KG1 (cell line): ENCODE measurements at places on chromosomes 4 and X.

DNA sequence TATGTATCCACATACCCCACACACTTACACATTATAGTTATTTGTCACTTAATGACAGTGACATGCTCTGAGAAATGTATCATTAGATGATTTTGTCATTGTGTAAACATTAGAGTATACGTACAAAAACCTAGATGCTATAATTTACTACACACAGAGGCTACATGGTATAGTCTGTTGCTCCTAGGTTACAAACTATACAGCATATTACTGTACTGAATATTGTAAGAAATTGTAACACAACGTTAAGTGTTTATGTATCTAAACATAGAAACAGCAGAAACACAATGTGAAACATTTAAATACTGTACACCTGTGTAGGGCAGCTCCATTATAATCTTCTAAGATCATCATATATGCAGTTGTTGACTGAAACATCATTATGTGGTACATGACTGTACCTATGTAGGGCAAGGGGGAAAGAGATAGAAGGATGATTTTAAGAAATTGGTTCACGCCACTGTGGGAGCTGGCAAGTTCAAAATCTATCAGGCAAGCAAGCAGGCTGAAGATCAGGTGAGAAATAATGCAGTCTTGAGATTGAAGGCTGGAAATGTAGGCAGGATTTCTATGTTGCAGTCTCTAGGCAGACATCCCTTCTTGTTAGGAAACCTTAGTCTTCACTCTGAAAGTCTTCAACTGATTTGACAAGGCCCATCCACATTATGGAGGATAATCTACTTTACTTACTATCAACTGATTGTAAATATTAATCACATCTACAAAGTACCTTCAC, 78.0 kb upstream of the CPEB2 start:
- DNase-seq: no peak

- DNase-seq: no peak
Observed at GRCh38 chrX:50996930-50997329, 86.4 kb downstream of the BMP15 start.

DNA sequence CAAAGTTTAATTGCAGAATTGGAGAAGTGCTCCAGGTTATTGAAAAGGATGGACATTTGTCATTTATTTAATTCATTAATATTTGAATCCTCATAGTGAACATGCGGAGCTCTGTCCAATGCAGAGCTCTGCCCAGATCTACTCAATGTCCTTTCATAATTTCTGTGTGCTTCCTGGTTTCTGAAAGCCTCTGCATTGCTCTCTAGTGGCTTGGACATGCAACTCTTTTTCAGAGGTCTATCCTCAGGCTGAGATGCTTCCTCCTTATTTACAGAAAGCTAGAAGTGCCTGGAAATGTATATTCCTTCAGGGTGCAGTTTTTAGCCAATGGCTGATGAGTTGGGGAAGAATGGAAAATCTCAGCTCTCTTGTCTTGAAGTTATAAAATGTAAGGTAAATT, 786.1 kb upstream of the AADAT start:
- DNase-seq: no peak

GRCh38 chrX:44305921-44306320, 37.6 kb downstream of the EFHC2 start:
- DNase-seq: no peak

GRCh38 chr4:130416228-130416627, 1320.3 kb downstream of the C4orf33 start:
- DNase-seq: no peak

- no peak for DNase-seq
Observed at GRCh38 chr4:137534516-137534915, 2.2 kb upstream of the PCDH18 start.

- DNase-seq: no peak
Observed at GRCh38 chr4:47675806-47676205, 162.1 kb downstream of the CORIN start.

DNA sequence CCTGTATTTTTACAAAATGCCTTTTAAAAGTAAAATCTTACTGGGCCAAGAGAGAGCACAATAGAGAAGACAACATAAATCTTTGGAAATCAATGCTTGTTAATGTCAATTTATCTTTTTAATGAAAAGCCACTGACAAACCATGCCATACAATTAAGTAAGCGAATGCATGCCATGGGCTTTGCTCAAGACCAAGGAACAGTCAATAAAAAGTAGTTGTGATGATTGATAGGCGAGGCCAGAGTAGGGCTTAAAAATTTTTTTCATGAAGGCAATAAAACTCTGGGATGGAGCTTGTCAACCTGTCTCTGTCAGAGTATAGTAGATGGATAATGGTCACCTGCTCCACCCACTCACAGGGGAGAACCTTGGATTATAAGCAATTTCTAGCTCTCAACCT, 17.5 kb upstream of the GPM6B start:
- DNase-seq: no peak

GRCh38 chr4:36568575-36568974, 287.2 kb downstream of the DTHD1 start:
- DNase-seq: no peak

DNA sequence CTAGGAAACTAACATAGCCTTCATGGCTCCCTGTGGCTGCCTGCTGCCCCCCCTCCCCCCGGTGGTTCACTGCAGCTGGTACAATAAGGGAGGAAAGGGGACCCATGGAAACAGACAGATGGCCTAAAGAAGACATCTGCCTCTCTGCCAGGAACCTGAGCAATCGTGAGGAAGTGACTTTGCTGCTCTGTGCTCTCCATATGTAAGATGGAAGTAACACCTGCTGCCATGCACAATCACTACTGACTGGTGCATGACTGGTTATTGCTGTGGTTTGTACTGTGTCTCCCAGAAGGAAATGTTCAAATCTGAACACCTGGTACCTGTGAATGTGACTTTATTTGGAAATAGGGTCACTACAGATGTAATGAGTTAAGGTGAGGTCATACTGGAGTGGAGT, 43.6 kb downstream of the CD99L2 start:
- no peak for DNase-seq

GRCh38 chr4:145663194-145663593, 16.8 kb upstream of the C4orf51 start:
- no peak for DNase-seq

- no peak for DNase-seq
Observed at GRCh38 chr4:152159773-152160172, 376.1 kb downstream of the FBXW7 start.

DNA sequence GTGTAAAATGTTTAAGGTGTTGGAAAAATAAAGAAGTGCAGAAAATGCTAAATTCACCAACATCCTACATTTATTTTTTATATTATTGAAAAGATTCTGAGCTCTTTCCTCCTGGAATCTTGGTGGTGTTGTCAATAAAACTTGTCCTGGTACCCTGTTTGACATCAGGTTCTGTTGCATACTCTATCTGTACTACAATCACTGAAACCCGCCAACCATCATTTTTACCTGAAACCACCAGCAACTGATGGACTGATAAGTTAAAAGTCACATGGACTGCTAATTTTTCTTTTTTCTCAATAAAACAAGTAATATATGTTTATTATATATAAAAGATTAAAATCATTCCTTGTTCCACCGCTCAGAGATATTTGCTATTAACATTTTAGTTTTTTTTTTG, 23.4 kb downstream of the STAP1 start:
- DNase-seq: no peak

DNA sequence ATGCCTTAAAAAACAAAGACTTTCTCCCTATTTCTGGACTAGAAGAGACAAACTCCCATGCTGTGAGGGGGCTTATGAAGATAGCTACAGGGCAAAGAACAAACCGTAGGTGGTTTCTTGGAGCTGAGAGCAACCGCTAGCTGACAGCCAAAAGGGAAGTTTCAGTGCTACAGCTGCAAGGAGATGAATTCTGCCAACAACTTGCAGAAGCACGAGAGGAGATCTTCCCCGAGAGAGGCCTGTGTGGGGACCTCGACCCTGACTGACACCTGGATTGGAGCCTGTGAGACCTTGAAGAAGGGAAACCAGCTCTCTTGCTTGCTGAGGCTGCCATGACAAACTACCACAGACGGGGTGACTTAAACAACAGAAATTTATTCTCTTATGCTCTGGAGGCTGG, 183.8 kb upstream of the VCX3A start:
- no peak for DNase-seq

- DNase-seq: no peak
Observed at GRCh38 chr4:88960576-88960975, 96.4 kb downstream of the FAM13A start.

DNA sequence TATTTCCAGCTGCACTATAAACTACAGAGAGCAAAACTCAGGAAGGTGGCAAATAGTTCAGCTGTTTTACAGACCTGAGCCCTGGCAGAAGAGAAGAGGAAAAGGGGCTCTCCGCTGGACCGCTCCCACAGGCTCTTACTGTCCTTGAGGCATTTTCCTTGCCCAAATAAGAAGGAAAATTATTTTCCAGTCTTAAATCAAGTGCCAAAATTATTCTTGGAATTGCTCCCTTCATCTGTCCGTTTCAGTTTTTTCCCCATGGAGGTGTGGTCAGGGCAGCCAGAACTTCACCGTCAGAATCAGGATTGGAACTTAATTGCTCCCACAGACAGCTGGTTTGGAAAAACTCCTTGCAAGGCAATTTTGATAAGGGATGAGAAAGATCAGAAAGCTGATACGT, 35.2 kb upstream of the SPINK2 start:
- DNase-seq: no peak

DNA sequence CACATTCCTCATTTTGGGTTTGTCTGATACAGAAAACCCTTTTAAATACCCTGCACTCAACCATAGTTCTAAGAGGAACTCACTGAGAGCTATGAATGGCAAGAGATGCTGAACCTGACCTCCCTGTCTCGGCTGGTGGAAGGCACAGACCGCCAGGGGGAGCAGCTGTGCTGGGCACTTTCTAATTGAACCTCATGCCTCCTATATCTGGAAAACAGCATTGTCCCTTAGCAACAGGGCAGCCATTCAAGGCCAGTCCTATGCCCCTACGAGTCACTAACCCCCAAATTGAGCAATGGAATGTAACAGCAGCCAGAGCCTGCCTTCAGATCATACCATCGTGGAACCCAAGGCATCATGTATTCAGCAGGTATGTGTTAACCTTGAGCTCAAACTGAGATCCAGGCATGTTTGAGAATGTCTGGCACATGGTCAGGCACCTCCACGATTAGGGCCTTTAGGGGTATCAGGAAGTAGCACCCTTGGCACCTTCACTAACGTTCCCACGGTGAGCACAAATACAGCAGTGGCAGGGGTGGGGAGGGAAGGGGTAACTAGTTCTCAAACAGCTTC, 5.1 kb downstream of the USP27X start:
- peak; percentile 24 for DNase-seq

- DNase-seq: no peak
Observed at GRCh38 chr4:67723949-67724348, 23.0 kb upstream of the UBA6 start.

GRCh38 chr4:1074077-1074476, 39.3 kb downstream of the RNF212 start:
- DNase-seq: no peak

- no peak for DNase-seq
Observed at GRCh38 chrX:114344756-114345349, 239.0 kb upstream of the HTR2C start.

DNA sequence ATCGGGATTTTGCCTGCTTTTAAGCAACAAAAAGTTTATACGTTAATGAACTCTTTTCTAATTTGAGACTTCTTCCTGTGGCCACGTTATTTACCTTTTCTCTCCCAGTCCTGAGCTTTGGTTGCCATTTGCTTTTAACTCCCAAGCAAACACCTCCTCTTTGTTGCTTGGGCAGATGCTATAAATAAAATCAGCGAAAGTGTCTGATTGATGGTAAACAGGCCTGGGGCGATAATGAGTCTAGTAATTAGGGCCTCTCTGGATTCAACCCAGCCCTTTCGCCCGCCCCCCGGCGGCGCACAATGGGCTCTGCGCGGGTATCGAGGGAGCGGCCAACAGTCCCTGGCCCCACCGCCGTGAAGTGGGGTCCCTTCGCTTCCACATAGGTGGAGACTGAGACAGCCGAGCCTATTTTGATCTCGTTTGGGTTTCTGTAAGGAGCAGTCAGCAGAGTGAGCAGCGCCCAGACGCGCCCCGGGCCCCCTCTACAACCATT, 790 bp downstream of the CLGN start:
- DNase-seq: peak; percentile 25
